ENCODE measurements at places on chromosomes 4 and X. TPM values are rescaled to one million over a fixed set of nuclear protein-coding genes. Genes with fewer than 3 reads are reported as not detected.

The ELF4 gene
- 13.4 TPM for total RNA-seq

The FGFBP2 gene
- not detected for total RNA-seq

The HTR2C gene
- not detected for total RNA-seq

The SHOX gene
- total RNA-seq = not detected

The DNAAF6 gene
- total RNA-seq = not detected

The GPRASP3 gene
- 6.6 TPM for total RNA-seq

The ZNF185 gene
- 10.7 TPM for total RNA-seq

The BEND4 gene
- not detected for total RNA-seq

The GAGE13 gene
- not detected for total RNA-seq

The NDUFA1 gene
- total RNA-seq = 52.9 TPM

The WWC2 gene
- total RNA-seq = 39.8 TPM

The USO1 gene
- 132 TPM for total RNA-seq

The AFF1 gene
- total RNA-seq = 20.6 TPM

The TRIM61 gene
- total RNA-seq = 3.0 TPM

The MEPE gene
- total RNA-seq = not detected

The XK gene
- total RNA-seq = 0.13 TPM
